ENCODE measurements at places on chromosomes 11 and 22.

DNA sequence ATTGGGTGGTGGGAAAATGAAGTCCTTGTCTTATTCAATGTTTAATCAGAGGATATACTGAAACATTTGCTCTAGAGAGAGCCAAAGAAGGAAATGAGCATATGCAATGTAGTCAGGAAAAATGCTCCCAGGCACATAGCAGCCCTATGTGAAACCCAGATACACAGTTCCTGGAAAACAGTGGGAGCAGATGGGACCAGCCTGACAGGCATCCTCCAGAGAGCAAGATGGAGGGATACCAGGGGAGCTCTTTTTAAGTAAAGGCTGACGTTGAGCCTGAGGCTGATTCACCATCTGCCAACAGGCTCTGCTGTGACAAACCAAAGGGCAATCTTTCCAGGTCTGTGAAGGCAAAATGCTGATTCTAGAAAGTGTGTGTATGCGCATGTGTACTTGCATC is 559.4 kb upstream of the KIRREL3 start:
- no peak for DNase-seq

DNA sequence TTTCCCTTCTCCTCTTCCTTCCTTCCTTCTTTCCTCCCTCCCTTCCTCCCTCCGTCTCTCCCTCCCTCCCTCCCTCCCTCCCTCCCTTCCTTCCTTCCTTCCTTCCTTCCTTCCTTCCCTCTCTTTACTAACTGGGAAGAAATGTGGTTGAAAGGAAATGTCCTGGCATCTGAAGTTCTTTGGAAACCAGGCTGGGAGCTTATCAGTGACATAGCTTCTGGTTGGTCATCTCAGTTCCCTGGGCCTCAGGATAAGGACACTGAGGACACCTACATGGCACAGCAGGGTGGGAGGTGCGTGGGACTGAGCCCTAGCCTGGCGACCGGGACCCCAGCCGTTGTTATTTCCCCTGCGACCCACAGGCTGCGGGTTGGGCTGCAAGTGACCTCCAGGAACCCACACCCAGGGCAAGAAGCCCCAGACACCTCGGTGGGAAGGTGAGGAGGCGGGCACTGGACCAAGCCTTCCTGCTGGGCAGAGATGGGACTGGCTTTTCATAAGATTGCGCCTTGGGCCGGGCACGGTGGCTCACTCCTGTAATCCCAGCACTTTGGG is 1486.5 kb downstream of the TBC1D22A start:
- no peak for DNase-seq

DNA sequence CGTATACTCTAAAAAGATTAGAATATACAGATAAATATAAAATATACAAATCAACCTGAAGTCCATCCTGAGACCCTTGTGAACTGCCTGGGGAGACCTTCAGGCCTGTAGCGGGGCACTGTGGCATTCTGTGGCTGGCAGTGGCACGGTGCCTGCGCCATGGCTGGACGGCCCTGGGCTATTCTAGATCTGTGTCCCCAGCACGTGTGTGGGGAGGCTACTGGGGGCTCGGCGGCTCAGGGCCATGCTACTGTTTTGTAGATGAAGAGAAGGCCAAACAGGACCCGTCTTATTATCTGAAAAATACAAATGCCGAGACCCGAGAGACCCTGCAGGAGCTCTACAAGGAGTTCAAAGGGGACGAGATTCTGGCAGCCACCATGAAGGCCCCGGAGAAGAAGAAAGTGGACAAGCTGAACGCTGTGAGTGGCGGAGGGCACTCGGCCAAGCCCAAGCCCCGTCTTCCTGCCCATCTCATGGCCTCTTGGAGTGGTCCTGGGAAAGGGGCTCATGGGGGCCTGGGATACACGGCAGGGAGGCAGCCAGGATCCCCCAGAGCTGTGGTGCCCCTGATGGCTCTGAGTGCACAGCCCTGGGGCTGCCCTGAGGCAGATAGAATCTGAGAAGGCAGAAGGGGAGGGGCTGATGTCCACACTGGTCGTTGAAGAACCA is 18.8 kb downstream of the PPIL2 start:
- no peak for DNase-seq

- no peak for DNase-seq
Observed at GRCh38 chr11:10318527-10318802, 13.6 kb downstream of the ADM start.
